Activated CD4-positive, alpha-beta T cell treated with anti-CD3 and anti-CD28 coated beads, Interleukin-2, amount 10 ng/mL, durations not matched to agents 7 days and 5 days (primary cell): ENCODE measurements at places on chromosomes 12 and 14. TPM values are rescaled to one million over a fixed set of nuclear protein-coding genes. Genes with fewer than 3 reads are reported as not detected.

Gene NRIP2
- total RNA-seq: not detected

DNA sequence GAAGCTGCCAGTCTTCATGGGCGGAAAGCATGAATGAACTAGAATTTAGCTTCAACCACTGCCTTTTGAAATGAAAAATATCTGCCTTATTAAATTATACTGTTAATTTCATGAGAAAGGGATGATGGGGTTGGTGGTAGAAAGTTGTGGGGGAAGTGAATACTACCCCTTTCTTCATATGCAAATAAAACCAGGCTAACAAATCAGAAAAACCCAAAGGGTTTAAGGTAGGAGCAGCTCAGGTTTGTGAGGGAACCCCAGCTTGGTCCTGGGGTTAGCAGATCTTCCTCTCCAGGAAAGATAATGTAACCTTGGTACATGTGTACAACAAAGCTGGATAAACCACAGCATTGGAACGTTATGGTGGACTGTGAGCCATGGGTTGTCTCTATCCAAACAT is 84.0 kb downstream of the PPP2R5C start:
- H3K4me1 ChIP-seq: peaks cover 84% of the 10 kb centered on the region
- H3K27ac ChIP-seq: no peak overlapping the region
- no peak for DNase-seq
- no peaks in the 10 kb centered on the region for H3K27me3 ChIP-seq
- peaks cover 31% of the 10 kb centered on the region for H3K36me3 ChIP-seq

DNA sequence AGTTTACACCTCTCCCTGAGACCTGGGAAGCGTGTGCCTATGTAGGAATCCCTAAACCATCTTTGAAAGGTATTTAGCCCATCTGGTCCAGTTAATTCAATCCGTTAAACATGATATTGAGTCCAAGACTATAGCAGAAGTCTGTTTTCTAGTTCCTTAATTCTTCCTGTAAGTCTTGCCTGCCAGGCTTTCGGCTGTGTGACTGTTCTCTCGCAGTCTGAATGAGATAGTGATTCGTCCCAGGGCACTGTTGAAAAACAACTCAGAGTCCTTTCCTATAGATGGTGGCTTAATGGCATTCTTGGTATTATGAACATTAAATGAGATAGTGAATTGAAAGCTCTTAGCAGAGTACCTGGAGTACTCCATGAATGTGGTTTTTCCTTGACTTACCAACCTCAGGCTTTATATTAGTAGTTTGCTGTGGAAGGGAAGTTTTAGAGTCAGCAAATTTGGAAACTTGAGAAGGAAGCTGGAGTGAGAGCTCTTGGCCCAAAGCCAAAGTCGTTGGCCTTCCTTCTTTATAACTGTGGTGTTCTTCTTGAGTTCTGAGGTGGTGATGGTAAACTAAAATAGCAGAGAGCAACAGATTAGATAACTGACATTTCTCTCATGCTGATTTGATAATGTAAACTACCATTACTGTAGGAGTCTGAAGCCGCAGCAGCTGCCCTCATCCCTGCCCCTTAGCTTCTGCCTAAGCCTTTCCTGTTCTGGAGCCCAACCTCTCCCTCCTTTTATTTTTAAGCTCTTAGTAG is 76.5 kb downstream of the TGFB3 start:
- H3K4me3 ChIP-seq: no peak overlapping the region
- DNase-seq: no peak
- H3K27me3 ChIP-seq: no peaks in the 10 kb centered on the region
- H3K36me3 ChIP-seq: no peaks in the 10 kb centered on the region

Gene CSRP2
- total RNA-seq: 0.22 TPM

Gene HSPA2
- 2.2 TPM for total RNA-seq

Gene PIWIL1
- total RNA-seq: not detected

DNA sequence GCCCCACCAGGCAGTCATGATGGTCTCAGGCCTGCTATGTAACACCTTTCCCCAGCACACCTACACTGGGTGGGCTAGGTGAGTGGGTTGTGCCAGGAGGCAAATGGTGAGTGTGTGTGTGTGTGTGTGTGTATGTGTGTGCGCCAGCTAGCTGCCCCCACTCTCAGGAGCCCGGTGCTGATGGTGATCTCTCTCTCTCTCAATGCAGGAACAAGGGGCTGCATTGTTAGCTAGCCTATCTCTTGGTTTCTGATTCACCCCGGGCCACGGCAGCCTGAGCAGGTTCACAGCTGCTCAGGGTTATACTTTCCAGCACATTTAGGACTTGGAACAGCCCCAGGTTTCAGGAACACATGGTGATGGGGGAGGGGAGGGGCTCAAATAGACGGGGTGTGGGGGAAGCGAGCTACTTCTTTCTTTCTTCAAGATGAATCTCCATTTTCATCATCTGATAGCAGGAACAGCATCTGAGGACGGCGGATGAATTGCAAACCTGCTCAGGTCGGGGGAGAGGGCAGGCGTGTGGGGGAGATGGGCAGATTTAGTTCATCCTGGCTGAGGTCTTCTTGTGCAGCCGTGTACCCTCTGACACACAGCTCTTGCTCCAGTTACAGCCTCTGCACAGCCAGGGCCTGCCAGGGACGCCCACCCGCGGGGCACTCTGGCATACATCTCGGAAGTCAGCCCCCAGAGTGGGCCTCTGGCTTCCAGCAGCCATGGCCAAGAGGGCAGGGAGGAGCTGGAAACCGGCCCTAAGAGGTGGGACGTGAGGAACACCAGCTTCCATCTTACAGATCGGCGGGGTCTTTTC is 137.6 kb downstream of the ZFP36L1 start:
- H3K4me3 ChIP-seq: no peak overlapping the region
- no peaks in the 10 kb centered on the region for H3K36me3 ChIP-seq
- no peak overlapping the region for H3K27ac ChIP-seq
- H3K27me3 ChIP-seq: no peaks in the 10 kb centered on the region
- peaks cover 6% of the 10 kb centered on the region for H3K4me1 ChIP-seq

DNA sequence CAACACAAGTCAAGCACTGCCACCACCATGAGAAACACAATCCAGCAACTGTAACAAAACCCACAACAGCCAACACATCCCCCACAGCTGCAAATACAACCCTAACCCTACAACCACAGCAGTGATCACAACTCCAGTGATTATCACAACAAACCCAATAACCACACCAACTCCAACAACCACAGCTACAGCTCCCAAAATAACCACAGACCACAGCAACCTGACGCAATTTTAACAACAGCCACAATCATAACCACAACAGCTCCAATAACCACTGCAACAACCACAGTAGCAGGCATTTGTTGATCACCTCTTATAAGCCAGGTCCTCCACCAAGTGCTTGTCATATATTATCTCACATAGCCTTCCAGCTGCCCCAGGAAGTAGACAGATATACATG is 42.2 kb upstream of the FAM181A start:
- peak overlapping the region; percentile 17 for H3K27ac ChIP-seq
- H3K4me3 ChIP-seq: no peak overlapping the region
- peaks cover 7% of the 10 kb centered on the region for H3K4me1 ChIP-seq
- H3K27me3 ChIP-seq: peaks cover 31% of the 10 kb centered on the region
- H3K36me3 ChIP-seq: no peaks in the 10 kb centered on the region

Gene NEUROD4
- not detected for total RNA-seq

- H3K4me3 ChIP-seq: peak overlapping the region; percentile 36
- no peaks in the 10 kb centered on the region for H3K36me3 ChIP-seq
Measured at GRCh38 chr14:35332517-35333263, 40.5 kb downstream of the PSMA6 start.
